ENCODE measurements at places on chromosomes 3 and 15.
A peak's percentile ranks its signal among the peaks of the same experiment; 100 is the strongest.

DNA sequence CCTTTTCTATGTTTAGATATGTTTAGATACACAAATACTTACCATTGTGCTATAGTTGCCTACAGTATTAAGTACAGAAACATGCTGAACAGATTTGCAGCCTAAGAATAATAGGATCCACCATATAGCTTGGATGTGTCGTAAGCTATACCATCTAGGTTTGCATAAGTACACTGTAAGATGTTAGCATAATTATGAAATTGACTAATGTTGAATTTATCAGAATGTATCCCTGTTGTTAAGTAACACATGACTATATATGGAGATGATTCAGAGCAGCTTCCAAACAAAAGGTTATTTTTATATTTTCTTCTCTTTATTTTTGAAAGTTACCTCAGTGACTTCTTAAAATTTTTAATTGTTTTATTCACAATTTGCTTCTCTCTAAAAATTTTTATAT, 2.4 kb downstream of the SLC28A2 start:
- no peak for DNase-seq

DNA sequence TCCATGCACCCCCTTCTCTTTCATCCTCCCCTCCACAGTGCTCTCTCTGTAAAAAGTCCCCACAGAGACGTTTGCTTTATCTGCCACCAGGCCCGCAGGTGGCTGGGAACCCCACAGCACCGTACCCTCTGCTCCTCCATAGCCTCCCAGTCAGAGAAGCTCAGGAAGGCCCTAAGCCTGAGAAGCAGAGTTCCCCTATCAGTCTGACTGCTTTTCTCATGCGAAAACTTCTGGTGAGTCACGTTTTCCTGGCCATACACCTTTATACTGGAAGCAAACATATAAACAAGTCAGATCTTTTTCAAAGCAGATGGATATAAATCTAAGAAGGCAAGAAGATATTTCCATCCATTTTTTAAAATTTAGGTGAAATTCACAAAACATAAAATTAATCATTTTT, 51.5 kb upstream of the MEF2A start:
- DNase-seq: no peak

- DNase-seq: no peak
Observed at GRCh38 chr15:35522061-35522460, 23.9 kb downstream of the DPH6 start.

DNA sequence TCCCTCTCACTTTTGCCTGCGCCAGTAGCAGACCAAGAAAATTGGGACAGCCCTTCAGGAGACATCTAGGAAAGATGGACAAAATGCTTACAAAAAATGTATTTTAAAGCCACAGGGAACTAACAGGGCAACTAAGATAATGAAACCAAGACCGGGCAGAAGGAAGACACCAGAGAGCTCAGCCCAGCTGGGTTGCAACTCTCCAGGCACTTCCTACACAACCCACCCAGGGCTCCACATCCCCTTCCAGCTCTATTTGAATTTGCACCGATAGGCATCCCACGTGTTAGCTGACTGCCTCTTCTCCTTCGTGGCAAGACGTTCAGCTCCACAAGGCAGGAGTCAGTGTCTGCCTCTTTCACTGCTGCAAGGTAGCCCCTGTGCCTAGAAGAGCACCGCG, 6.6 kb upstream of the ATP10A start:
- no peak for DNase-seq

GRCh38 chr15:41860049-41860828, 21.6 kb downstream of the PLA2G4B start:
- DNase-seq: no peak

DNA sequence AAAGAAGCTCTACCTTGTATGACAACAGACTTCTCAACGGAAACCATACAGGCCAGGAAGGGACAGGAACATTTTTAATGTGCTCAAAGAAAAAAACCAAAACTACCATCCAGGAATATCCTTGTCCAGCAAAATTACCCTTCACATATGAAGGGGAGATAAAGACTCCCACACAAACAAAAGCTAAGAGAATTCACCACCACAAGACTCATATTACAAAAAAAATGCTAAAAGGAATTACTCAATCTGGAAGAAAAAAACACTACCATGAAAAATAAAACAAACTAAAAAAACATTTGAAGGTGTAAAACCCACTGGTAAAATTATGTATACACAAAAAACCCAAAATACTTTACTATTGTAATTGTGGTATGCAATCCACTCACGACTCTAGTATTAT, 57.2 kb downstream of the DLG1 start:
- no peak for DNase-seq

GRCh38 chr3:118833075-118833474, 201.6 kb downstream of the IGSF11 start:
- no peak for DNase-seq

GRCh38 chr3:59284926-59285325, 235.1 kb upstream of the CFAP20DC start:
- no peak for DNase-seq

DNA sequence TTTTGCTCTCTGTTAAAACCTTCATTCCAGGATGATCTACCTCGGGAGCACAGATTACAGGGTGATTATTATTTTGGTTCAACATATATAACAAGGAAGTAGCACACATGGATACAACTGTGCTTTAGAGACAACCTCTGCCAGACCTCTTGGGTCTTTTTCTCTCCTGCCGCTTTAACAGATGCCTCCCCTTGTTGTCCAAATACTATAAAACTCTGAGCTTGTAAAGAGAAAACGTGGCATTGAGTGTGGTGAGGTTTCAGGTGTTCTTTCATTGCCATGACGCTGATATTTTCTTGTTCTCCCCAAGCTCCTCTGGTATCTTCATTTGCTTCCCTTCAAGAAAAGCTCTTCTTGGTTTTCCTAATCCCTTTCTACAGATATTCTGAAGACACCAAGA, 29.0 kb downstream of the BCL2L10 start:
- DNase-seq: no peak

GRCh38 chr3:45972534-45973402, 22.9 kb downstream of the FYCO1 start:
- DNase-seq: no peak

- DNase-seq: no peak
Observed at GRCh38 chr3:89560568-89560967, 453.1 kb downstream of the EPHA3 start.

GRCh38 chr15:90979582-90979981, 14.8 kb downstream of the PRC1 start:
- no peak for DNase-seq

DNA sequence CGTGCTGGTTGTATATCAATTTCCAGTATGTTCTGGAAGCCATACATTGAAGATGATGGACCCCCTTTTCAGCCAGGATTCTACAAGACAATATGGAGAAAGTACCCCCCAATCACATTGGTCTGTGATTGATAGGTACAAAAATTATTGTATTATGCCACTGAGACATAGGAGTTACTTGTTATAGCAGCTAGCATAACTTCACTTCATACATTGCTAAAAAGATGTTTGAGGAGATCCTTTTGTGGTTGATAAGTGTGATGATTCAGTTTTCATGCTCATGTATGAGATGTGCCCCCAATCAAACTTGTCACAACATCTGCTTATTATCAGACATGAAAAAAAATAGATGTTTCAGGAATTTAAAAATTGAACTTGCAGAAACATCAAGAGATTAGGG, 66.0 kb downstream of the GPD1L start:
- no peak for DNase-seq

GRCh38 chr3:17969985-17970568, 227.6 kb upstream of the TBC1D5 start:
- DNase-seq: no peak

- DNase-seq: no peak
Observed at GRCh38 chr3:66517241-66517640, 16.4 kb upstream of the LRIG1 start.

DNA sequence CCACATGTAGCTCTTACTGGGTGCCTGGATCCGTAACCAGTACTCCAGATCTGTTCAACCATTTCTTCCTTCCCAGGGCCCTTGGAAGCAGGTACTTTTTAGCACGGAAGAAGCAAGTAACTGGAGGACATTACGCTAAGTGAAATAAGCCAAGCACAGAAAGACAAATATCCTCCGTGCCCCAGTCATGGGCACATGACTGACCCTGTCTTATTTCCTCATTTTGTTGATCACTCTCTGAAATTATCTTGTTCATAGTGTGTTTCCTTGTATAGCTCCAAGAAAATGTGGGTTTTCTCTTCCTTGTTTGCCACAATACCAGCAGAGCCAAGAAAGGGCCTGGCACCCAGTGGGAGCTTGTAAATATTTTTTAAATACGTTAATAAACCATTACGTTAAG, 32.2 kb upstream of the MTMR14 start:
- no peak for DNase-seq

DNA sequence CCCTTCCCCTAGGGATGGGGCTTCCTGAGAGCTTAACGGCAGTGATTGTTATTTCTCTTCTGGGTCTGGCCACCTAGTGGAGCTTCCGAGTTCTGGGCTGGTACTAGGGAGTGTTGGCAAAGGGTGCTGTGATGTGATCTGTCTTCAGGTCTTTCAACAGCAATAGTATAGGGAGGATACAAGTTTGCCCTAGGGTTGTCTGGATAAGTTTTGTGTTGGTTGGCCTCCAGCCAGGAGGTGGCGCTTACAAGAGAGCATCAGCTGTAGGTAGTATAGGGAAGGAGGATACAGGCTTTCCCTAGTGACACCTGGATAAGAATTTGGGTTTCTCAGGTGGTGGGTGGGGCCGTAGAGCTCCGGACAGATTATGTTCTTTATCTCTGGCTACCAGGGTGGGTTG, 19.2 kb upstream of the CPOX start:
- DNase-seq: peak; percentile 48

- DNase-seq: no peak
Observed at GRCh38 chr3:158091531-158091930, 14.7 kb downstream of the SHOX2 start.

DNA sequence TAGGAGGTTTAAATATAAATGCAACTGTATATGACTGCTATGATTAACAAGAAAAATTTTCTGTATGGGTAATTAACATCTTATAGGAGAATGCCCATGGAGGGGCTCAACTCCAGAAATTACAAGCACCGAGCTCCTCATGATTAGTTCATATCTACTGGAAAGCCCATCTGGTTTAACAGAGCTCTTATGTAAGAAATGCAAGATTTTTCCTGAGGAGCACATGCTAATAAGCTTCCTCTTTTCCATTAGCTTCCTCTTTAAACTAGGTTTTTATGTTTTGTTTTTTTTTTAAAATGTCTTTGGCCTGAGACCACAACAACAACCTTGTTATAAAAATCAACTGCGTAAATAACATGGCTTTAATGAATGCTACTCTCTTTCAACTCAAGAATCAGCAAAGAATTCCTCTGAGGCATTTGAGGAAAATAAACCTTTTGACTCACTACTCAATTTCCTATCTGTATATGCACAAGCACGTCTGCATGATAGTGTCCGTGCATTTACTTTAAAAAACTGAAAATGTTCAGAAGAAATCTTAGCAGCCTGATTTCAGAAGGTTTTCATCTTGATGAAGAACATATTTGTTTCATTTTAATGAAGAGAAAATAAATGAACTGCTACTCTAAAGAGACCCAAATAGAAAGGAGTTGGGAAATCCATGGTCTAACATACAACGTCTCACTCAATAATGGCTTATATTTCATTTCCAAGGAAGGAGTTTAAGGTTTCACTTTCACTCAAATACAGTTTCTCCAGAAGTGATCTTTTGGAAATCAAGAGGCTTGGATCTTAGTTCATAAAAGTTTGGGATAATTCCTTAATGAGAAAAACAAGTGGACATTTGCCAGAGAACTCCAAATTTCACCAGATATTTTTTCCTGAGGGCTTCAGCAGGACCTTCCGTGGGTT, 180.8 kb downstream of the KCNAB1 start:
- no peak for DNase-seq

DNA sequence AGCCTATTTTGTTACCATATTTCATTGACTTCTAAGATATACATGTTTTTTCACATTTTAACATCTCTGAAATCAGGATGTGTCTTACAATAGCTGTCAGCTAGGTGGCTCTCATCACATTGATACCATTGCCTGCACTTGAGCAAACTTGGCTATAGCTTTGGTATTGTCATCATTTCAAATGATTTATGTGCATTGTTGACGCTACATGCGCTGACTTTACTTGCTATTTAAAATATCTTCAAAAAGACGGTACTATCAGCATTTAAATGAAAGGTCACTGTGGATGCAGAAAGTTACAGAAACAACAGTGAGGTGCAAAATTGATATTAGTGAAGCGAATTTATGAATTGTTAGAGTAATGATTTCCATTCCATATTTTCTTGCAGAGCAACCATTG, 54.0 kb upstream of the ABHD2 start:
- no peak for DNase-seq

DNA sequence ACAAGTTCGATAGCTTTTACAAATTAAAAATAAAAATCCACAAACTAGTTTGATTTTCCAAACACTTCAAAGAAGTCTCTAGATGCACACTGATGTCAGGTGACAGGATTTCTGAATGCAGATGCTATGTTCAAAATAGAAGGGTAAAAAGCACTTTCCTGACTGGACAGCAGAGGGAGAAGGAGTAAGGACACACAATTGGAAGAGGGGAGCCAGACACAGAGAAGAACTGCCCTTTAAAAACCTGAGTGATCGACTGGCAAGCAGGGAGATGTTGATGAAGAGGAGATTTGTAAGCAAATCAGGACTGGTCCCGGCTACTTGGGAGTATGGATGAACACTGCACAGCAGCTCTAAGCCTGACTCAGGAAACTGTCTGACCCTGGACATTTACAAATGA, 612.8 kb downstream of the MAGI1 start:
- DNase-seq: no peak
